ENCODE measurements at places on chromosomes 2 and 18.
A peak's percentile ranks its signal among the peaks of the same experiment; 100 is the strongest.

DNA sequence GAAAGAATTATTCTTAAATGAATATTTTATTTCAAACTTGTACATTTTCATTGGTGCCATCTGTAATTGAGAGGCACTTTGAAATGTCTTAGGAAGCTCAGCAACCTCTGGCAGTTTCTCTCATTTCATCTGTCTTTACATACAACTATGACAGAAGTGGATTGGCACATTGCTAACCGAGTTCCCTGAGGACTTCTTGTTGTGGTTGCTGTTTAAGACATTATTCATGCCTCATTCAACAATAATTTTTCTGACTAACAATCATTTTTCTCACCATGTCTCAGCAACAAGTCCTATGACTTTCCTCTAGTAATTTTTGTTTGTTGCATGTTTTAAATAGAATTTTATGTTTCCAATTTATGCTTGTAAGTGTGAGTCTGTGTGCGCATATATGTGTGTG lies 284.0 kb upstream of the CWC22 start:
- no peak for DNase-seq

DNA sequence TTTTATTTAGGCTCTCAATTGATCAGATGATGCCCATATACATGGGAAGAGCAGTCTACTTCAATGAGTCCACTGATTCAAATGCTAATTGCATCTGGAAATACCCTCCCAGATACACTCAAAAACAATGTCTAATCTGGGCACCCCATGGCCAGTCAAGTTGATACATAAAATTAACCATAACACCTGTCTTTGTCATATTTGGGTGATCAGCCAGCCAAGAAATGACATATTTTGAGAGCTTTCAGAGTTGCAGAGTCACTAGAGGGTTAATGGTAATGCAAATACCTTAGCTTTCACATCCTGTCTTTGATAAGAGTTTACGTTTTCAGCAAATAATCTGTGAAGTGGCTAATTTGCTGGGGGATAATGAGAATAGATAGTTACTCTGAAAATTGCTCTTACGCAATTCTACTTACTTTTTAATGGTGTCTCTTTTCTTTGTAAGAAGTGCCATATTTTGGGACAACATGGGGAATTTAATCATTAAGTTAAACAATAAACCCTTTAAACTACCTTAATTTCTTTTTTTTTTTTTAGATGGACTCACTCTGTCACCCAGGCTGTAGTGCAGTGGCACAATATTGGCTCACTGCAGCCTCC lies 49.1 kb downstream of the CCDC195 start:
- no peak for DNase-seq

GRCh38 chr2:16470936-16471490 lies 194.6 kb downstream of the CYRIA start:
- no peak for DNase-seq

DNA sequence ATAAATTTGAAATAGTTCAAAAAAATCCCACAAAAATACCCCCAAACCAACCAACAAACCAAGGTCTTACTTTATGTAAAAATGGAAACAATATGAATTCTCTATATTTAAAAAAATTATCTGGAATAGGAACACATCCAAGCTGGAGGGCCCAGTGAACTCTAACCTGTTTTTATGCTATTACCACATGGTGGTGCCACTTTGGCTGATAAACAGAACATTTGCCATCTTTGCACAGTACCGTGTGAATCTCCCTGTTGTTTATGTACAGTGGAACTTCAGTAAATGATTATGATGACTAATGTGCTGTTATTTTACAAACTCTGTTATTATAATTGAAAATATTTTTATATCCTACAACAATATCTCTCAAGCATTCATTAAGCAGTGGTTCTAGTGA lies 145.3 kb upstream of the SMAD7 start:
- DNase-seq, result no peak

GRCh38 chr18:34639687-34640086 lies 70.4 kb upstream of the DTNA start:
- no peak for DNase-seq

GRCh38 chr2:105329561-105330495 lies at the start of gene TGFBRAP1:
Gene TGFBRAP1, minus strand, starts transcription at chr2:105329735. Its CDS starts 21,434 bp downstream, at chr2:105308301.
- DNase-seq, result peak; percentile 42

DNA sequence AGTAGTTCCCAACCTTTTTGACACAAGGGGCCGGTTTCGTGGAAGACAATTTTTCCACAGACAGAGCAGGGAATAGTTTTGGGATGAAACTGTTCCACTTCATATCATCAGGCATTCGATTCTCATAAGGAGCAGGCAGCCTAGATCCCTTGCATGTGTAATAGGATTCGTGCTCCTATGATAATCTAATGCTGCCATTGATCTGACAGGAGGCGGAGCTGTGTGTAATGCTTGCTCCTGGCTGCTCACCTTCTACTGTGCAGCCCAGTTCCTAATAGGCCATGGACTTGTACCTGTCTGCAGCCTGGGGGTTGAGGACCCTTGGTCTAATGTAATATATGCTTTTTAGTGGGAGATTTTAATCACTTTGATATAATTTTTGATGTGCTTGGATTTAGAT lies 188.7 kb upstream of the KLHL14 start:
- no peak for DNase-seq

DNA sequence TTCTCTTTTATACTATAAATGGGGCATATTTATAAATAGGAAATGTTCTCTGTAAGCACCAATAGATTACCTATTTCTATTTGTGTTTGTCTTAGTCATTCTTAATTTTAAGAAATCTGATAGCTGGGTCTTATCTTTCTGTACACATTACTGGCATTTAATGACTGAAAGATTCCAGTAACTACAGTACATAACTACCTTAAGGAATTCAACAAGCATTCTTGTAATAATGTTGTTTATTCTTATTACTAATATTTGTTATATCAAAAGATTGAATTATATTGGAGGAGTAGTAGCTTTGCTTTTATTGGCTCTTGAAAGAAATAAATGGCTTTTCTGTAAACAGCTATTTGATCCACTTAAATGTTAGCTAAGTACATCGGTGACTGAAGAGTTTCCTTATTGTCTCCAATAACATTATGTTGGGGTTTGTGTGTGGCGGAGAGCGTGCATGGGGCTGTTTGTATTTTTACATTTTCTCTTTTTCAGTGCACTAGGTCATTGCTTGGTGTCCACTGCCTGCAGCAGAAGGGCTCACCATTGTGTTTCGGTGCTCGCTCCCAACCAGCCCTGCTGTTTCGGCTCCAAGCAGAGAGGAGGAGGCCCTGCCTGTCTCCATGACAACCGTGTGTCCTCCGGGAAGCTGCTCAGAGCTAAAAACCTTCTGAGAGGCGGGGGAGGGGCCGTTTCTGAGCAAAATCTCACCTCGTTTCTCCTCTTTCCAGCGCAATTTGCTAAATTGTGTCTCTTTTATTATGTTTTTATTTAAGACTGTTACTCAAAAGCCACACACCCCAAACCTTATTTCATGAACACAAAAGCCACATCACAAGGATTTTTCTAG lies 112.5 kb upstream of the SLC38A11 start:
- DNase-seq, result peak; percentile 83

GRCh38 chr2:238505119-238505891 lies 78.6 kb downstream of the ASB1 start:
- DNase-seq, result no peak

- DNase-seq, result no peak
Observed at GRCh38 chr2:15494877-15495276, 66.3 kb downstream of the NBAS start.

DNA sequence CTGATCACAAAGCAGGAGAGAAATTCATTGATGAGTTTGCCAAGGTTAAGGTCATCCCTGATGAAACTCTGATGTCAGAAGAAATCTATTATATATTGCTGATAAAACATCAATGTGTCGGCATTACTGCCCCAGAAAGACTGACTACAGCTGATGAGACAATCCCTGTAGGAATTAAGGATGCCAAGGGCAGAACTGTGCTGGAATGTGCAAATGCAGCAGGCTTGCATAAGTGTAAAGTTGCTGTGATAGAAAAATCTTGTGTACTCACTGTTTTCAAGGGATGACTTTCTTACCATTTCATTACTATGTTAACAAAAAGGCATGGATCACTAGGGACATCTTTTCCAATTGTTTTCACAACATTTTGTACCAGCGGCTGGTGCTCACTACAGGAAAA lies 19.7 kb upstream of the MARCO start:
- no peak for DNase-seq

GRCh38 chr2:232214053-232214452 lies 164.5 kb upstream of the ALPP start:
- no peak for DNase-seq

Measured in NCI-H526 treated with DMSO at 0.1 percent for 48 hours (cell line).